ENCODE measurements at places on chromosomes 1 and 21. TPM values are rescaled to one million over a fixed set of nuclear protein-coding genes. Genes with fewer than 3 reads are reported as not detected.

OLIG2 gene
- total RNA-seq = not detected

COL24A1 gene
- 0.27 TPM for total RNA-seq

HAO2 gene
- not detected for total RNA-seq

PLA2G2E gene
- not detected for total RNA-seq

KIRREL1 gene
- 96.9 TPM for total RNA-seq

PTGFR gene
- 77.5 TPM for total RNA-seq

NBPF9 gene
- 15.0 TPM for total RNA-seq

ALPL gene
- total RNA-seq = 1.1 TPM

PODN gene
- total RNA-seq = 47.5 TPM

C1orf94 gene
- total RNA-seq = not detected

FALEC gene
- total RNA-seq = not detected

MATN1 gene
- 0.25 TPM for total RNA-seq

MRAP gene
- not detected for total RNA-seq

MFN2 gene
- 41.9 TPM for total RNA-seq

CACNA1S gene
- not detected for total RNA-seq

CLCNKB gene
- not detected for total RNA-seq

CDC42 gene
- total RNA-seq = 253 TPM
